Hypothalamus (tissue), 51 donors: ENCODE measurements at places on chromosomes 7 and 10.

DNA sequence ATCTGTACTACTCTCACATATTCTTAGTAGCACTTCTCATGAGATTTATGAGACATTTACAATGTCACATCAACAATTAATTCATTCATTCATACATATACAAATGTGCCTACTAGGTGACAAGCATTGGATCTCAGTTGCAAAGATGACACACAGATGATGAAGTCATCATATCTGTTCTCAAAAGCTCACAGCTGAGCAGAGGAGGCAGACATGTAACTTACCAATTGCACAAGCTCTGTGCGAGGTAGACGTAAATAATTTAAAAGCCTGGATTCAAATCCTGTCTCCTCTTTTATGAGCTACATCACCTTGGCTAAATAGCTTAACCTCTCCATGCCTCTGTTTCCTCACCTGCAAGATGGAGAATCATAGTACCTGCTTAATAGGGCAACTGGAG lies 109.4 kb upstream of the FAM133B start:
- no peak for DNase-seq

GRCh38 chr10:70659306-70659705 lies 13.0 kb upstream of the ADAMTS14 start:
- no peak for DNase-seq

- no peak for DNase-seq
These were observed 100.3 kb downstream of the RAPGEF5 start for GRCh38 chr7:22256541-22257096.

DNA sequence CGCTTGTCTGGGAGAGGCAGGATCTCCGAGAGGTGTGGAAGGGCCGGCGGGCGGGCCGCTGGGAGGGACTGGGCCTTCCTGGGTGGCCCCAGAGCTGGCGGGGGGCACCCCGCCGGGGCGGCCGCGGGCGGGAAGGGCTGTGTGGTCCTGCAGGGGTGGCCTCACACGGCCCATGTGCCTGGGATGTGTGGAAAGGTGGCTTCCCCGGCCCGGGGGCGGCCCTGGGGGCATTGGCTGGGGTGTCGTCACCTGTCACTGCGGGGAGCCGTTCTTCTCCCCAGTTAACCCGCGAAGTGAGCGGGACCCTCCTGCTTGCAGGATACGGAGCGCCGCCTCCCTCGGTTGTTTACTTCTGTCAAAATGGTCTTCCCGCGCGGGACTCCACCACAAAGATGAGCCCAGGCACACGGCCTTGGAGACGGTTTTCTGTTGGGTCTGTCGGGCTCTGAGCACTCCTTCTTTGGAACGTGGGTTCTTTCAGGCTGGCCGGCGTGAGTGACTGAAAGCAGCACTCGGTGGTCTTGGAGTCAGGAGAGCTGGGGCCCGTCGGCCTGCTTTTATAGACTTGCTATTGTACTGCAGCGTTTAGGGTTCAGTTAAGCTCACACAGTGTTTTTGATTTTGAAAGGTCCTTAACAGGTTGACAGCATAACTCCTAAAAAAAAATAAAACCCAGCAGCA lies 700 bp downstream of the SMC3 start:
- no peak for DNase-seq

DNA sequence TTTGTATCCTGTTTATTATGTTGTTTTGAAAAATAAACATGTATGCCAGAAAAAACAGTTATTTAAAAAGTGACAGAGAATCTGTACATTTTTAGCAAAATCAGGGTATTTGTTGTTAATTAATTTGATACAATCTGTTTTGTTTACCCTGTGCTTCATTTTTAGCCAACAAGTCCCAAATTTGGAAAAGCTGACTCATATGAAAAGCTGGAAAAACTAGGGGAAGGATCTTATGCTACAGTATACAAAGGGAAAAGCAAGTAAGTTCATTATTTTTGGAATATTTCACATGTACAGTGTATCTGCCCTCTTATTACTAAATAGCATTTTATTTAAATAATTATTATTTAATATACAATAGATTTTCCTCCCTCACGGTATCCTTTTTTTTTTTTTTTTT lies 151.4 kb downstream of the CDK14 start:
- DNase-seq, result no peak

DNA sequence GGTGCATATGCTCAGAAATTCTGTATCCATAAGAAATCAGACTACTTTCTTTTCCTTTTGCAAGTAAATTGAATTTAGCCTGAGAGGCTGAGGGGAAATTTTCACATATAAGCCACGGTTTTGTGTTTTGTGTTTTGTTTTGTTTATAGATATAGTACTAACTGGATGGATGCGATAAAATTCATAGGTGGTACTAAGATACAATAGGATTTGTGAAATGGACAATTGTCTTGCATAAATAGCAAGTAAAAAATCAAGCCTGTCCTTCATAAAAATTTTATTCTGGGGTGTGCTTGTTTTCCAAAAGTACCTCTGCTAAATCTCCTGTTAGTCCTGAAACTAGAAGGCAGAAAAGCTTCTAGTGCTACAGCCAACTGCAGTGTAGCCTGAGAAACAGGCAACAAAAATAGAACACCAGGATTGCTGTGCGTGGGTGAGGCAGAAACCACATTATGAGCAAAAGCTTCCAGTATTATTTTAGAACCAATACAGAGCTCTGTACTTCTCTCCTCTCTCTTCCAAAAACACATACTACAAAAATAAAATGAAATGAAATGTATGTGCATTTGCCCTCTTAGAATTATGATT lies 634 bp upstream of the HDAC9 start:
- no peak for DNase-seq

GRCh38 chr10:89426230-89426868 lies 12.0 kb downstream of the IFIT5 start:
- DNase-seq, result no peak

GRCh38 chr7:35707422-35707821 lies 12.5 kb upstream of the HERPUD2 start:
- DNase-seq, result no peak

GRCh38 chr7:131538813-131539179 lies 17.6 kb downstream of the PODXL start:
- peak; percentile 7 for DNase-seq

DNA sequence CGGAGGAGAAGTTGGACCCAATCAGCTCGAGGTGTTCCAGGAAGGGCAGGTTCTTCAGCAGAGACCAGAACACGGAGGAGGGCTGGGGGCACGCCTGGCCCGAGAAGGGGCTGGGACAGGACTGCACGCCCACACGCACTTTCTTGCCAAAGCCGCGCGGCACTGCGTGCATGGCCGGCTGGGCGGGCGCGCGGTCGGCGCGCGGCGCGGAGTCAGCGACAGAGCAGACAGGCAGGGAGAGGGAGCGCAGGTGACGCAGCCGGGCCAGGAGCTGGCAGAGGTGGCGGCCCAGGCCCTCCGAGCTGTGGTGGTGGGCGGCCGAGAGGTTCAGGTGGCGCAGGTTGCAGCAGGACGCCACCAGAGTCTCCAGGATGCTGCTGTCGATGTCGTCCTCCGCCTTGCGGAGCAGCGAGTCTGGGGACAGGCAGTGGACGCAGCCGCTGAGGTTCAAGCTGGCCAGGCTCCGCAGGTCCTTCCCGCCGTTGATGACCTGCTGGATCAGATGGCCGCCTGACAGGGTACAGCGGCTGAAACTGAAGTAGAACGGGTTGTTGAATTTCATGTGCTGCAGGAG lies 77.2 kb upstream of the TNRC18 start:
- no peak for DNase-seq

DNA sequence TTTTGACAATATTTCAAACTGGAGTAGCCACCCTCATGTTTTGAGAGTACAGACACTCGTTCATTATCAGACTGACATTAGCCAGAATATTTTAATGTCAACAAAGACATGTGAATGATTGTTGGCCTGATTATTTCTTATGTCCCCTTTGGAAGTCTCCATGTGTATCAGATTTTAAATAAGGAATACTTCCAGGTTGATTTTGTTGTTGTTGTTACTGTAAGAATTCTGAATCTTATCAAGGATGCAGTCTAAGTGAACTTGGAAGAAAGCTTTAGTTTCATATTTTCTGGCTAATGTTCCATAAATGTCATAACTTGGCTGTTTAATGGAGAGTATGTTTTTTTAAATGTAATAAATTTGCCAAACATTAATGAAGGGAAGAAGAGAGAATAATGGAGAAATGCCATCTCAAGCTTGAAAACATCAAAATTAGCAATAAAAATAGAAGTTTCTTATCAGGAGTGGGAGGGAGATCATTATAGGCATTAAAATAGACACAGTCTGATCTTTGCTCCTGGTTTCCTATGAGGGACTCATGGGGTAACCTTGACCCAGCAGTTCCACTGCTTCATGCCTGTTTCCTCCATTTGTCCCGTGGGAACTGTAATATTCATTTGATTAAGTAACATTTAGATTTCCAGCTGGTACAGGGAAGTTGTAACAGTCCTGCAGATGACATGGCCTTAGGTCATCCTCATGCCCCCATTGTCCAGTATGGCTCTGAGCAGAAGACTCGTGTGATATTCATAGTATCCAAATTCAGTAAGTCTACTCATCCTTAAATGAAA lies 122.4 kb upstream of the KIAA1217 start:
- DNase-seq, result no peak

- peak; percentile 13 for DNase-seq
These were observed 51.7 kb downstream of the HSPA12A start for GRCh38 chr10:116690356-116691322.

DNA sequence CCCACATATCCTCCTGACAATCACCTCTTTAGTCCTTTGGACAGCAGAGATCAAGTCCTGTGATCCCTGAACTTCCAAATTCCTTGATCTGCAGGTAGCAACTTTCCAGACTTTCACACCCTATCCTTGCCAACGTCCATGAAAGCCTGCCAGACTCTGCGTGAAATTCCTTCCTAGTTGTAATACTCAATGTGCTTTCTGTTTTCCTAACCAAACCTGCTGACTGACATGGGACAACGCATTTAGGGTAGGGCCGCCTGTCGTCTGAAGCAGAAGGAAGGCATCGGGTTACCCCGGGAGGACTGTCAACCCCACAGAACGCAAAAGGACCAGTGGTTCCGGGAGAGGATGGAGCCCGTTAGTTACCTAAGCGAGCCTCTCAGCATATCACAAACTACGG lies 23.9 kb downstream of the ITGA8 start:
- no peak for DNase-seq

GRCh38 chr7:104985259-104985617 lies 28.8 kb upstream of the KMT2E start:
- DNase-seq, result no peak

DNA sequence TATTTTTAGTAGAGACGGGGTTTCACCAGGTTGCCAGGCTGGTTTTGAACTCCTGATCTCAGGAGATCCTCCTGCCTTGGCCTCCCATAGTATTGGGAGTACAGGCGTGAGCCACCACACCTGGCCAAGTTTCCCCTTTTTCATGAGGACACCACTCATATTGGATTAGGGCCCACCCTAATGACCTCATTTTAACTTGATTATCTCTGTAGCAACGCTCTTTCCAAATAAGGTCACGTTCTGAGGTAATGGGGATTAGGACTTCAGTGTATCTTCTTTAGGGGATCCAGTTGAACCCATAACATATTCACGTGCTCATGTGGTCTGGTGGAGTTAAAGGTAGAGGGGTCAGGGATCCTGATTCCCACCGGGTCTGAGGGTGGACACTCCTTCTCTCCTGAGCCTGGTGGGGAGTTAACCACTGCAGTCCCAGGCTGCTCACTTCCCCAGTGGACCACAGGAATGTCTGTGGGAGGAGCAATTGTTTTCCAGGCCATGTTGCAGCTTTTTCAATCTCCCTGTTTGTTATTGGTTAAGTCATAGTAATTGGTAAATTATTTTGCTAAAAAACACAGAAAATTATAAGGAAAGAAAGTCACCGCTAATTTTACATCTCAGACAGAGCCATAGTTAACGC lies 130.5 kb downstream of the GRK5 start:
- no peak for DNase-seq

DNA sequence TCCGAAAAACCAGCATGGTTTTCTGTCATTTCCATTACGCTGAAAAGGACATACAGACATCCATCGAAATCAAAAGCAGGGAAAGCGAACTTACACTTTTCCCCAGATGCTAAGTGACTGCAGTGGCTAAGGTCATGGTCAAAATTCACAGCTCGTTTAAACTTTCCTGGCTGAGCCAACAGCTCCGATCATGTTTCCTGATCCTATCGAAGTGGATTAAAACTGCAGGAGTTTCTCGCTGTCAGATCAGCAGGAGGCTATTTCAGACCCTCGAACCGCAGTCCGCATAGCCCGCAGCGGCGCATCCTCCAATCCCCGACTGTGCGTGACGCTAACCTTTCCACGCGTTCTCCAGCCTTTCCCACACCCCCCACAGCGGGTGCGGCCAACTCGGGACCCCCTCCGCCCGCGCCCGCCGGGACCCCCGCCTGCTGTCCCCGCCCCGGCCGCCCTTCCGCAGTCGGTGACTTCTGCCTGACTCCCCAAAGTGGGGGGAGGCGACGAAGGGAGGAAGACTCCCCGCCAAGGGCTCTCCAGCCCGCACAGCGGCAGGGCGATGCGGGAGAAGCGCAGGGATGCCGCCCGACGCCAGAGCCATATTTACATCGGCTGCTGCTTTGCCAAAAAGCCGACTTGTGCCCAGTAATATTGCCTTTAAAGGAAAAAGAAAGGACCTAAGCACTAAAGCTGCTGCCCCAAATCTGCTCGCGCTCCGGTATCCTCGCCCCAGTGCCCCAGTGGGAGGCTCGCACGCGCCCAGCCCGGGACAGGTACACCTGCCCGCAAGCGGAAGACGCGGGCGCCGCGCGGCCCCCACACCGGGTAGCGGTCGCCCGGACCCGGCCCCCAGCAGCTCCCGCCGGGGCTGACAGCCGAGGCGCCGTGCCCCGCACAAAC lies 1.2 kb downstream of the PIP4K2A start:
- no peak for DNase-seq

GRCh38 chr10:4201866-4202825 lies 417.1 kb upstream of the KLF6 start:
- no peak for DNase-seq

DNA sequence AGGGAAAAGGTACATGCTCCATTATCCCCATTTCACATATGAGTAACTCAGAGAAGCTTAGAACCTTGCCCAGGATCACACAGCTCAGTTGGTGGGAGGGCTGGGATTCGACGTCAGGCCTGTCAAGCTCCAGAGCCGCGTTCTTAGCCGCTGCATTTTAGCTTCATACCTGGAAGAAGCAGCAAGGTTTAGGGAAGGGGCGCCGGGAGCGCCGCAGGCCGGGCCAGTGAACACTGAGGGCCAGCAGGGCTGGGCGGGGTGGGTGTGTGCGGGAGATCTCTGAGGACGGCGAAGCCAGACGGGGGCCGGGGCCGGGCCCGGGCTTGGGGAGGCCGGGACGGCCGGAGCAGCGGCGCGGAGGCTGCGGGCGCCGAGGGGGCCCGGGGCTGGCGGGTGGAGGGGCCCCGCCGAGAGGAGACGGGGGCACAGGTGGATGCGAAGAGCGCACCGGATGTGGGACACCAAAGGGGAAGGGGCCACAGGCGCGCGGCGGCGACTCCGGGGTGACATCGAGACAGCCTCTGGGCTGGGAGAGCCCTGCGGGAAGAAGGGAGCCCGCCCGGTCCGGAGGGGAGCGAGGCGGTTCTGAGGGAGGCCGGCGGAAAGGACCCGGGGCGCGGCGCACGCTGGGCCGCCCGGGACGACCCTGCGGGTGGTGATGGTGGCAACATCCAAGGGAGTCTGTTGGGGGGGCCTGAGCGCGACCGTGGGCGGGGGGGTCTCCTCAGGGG lies 498 bp downstream of the NDST2 start:
- no peak for DNase-seq
